HT1080 (cell line): ENCODE measurements at places on chromosomes 7 and 10.

GRCh38 chr10:19888061-19888660 is 71.9 kb downstream of the PLXDC2 start:
- DNase-seq = no peak

GRCh38 chr10:116741391-116742351 is 695 bp downstream of the HSPA12A start:
- no peak for DNase-seq

GRCh38 chr10:125661431-125661940 is 21.5 kb downstream of the TEX36 start:
- no peak for DNase-seq

DNA sequence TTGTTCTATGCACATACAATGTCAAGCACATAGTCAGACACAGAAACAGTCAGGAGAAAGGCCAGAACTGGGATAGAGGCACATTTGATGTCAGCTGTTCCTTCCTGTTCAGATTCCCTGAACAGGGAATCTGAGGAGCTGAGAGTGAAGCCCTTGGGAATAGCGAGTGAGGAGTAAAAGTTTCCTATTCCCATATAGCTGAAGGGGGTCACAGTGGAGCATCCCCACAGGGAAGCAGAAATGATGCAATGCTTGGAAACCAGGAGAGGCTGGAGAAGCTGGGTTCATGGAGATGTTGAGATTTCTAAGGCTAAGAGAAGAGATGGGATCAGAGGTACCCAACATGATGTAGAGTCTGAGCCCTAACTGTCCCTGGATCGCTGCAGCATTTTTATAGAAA is 11.3 kb upstream of the PRXL2A start:
- DNase-seq = no peak

DNA sequence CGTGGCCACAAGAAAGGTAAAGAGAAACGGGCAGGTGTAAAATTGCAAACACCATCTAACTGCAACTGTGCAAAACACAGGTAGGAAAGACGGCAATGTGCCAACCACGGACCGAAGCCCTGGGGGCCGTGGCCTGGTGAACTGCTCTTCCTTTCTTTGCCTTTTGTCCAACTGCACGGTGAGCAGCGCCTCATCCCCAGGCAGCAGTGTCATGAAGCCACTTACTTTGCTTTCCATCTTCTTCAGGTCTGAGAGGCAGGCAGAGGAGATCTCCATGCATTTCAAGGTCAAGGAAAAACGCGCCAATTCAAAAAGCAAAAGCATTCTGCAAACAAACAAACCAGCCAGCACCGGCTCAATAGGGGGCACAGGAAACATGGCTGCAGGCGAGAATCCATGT is 12.9 kb downstream of the CFAP46 start:
- DNase-seq = no peak

- no peak for DNase-seq
Measured at GRCh38 chr7:7870555-7870954, 98.0 kb upstream of the GLCCI1 start.
